ENCODE measurements at places on chromosomes 11 and 22.

DNA sequence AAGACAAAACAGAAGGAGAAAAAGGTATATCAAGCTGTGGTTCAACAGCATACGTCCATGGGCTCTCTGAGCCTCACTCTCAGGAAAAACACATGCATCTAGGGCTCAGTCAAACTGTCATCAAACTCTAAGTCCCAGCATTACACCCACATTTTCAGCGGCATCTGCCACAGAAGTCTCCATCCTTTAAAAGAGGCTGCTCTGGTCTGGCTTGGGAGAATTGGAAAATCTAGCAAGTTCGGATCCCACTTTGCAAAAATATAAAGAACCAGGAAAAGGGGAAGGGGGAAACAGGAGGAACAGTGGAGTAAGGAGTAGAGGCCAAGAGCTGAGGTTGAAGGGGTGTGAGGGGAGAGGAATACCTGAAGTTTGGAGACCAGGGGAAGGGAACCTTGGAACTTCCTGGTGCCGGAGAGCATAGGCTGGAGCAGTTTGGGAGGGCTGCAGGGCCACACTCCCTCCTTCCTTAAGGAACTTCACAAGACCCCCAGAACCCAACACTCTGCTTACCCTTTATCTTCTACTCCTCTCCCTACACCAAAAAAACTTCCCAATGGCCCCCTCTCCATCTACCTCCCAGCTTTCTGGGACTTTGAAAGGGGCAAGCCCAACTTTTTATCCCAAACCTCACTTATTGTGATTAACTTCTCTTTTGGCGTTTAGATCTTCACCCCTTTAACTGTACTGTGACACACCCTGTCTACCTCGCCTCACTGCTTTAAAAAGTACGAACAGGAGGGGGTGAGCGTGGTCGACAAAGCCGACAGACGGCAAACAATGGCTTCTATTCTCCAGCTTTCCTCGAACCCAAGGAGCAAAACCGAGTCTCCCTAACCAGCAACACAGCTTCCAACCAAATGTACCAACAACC lies 4.0 kb downstream of the PAX6 start:
- DNase-seq: no peak

GRCh38 chr11:15837901-15838489 lies 518.4 kb downstream of the SOX6 start:
- DNase-seq: no peak

DNA sequence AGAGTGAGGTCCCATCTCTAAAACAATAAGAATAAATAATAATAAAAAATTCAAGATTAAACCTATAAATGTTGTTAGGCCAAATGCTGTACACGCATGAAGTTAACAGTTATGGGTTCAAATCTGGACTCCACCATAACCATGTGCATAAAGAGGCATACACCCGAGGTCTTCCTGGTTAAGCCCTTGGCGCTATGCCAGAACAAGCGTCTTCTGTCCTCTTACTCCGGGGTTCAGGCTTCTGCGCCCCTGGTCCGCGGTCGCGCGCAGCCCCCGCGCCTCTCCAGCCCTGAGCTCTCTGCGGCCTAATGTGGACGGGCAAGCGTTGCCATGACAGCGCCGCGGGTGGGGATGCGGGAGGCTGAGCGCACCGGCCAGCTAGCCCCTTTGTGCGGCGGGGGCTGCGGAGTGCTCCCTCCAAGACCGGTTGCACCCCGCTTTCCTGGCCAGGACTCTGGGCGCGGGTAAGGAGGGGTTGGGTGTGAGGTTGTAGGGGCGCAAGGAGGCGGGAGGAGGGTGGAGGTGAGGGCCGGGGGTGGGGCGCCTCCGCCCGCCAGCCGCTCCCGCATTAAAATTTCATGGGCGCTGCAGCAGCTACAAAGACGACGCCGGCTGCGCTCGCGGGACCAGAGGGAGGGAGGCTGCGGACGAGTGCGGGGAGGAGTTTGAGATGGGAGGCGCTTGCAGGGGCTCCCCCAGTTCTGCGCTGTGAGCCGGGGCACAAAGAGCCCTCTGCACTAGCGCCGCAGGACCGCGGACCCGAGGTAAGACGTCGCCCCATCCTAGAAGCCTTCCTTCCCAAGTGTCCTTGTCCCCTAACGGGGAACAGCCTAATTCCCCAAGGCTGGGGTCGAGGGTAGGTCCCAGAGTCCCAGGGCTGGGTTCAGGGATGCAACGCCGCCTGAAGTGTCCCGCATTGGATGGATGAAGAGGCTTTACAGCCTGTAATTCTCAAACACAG lies at the start of gene MIAT:
MIAT (plus strand) TSS at position 698 of the 961 bp plus-strand sequence.
- peak; percentile 70 for DNase-seq

DNA sequence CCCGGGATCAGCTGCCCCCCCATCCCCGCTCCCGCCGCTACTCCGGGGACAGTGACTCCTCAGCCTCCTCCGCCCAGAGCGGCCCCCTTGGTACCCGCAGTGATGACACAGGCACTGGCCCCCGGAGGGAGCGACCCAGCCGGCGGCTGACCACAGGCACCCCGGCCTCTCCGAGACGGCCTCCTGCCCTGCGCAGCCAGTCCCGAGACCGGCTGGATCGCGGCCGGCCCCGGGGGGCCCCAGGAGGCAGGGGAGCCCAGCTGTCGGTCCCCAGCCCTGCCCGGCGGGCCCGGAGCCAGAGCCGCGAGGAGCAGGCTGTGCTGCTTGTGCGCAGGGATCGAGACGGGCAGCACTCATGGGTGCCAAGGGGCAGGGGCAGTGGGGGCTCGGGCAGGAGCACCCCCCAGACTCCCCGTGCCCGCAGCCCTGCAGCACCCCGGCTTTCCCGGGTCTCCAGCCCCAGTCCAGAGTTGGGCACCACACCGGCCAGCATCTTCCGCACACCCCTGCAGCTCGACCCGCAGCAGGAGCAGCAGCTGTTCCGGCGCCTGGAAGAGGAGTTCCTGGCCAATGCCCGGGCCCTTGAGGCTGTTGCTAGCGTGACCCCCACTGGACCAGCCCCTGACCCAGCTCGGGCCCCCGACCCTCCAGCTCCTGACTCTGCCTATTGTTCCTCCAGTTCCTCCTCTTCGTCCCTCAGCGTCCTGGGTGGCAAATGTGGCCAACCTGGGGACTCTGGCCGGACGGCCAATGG lies 3.9 kb downstream of the RASL10A start:
- DNase-seq: no peak

Measured in activated CD4-positive, CD25-positive, alpha-beta regulatory T cell treated with anti-CD3 and anti-CD28 coated beads, Interleukin-2, amount 50 U/mL, for 72 hours (primary cell).